Activated T-helper 1 cell treated with anti-CD3 and anti-CD28 coated beads, Interleukin-12 subunit alpha, Interleukin-12 subunit beta, Interleukin-2, Interleukin-4 antibody, amounts not matched to agents 30 ng/mL and 10 ng/mL and 1 ng/mL, durations not matched to agents 14 hours and 24 hours and 36 hours (primary cell): ENCODE measurements at places on chromosomes 1 and 21. TPM values are rescaled to one million over a fixed set of nuclear protein-coding genes. Genes with fewer than 3 reads are reported as not detected.

DNA sequence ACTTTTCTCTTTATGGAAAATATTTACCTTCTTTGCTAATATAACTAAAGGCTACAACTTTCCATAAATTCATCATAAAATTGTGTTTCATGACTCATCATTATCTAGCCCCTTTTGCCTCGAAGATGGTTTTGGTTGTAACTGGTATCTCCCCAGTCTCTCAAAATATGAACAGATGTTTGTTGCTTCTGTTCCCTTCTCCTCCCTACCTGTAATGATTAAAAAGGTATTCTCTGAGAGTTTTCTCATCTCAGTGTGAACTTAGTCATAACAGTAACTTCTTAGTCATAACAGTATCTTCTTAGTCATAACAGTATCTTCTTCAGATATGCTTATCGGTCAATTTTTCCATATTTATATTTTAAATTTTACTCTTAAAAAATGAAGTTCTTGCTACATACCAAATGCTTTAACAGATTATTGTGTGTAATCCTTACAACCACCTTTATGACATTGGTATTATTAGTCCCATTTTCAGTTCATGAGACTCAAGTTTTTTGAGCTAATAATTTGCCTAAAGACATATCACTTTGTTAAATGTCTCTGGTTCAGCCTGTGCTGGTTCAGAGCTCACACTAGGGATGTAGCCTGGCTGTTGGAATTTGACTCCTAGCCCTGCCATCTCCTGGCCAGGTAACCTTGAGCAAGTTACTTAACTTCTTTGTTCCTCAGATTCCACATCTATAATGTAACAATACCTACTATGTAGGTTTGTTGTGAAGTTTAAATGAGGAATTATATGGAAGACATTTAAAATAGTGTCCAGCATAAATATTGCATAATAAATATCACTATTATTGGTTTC lies 32.6 kb downstream of the ATP1B1 start:
- H3K36me3 ChIP-seq, result peaks cover 6% of the 10 kb centered on the region
- H3K4me1 ChIP-seq, result peaks cover 20% of the 10 kb centered on the region
- H3K27ac ChIP-seq, result peak overlapping the region; percentile 80
- H3K4me3 ChIP-seq, result no peak overlapping the region
- no peak for DNase-seq

- no peaks in the 10 kb centered on the region for H3K27me3 ChIP-seq
- no peak within 1 kb of the TSS for H3K4me3 ChIP-seq
- H3K36me3 ChIP-seq, result no peaks in the 10 kb centered on the region
- no peak for DNase-seq
- H3K27ac ChIP-seq, result no peak within 1 kb of the TSS
These were observed at the start of gene LYPD8 for GRCh38 chr1:248755517-248755916. Gene LYPD8, minus strand, starts transcription at chr1:248755759. Its CDS starts 4,678 bp downstream, at chr1:248751081.

- H3K4me1 ChIP-seq, result no peaks in the 10 kb centered on the region
- H3K36me3 ChIP-seq, result no peaks in the 10 kb centered on the region
- no peak overlapping the region for H3K4me3 ChIP-seq
- DNase-seq, result no peak
- H3K27me3 ChIP-seq, result no peaks in the 10 kb centered on the region
- H3K27ac ChIP-seq, result no peak overlapping the region
These were observed 1373.7 kb downstream of the BRINP3 start for GRCh38 chr1:189103956-189104355.

DNA sequence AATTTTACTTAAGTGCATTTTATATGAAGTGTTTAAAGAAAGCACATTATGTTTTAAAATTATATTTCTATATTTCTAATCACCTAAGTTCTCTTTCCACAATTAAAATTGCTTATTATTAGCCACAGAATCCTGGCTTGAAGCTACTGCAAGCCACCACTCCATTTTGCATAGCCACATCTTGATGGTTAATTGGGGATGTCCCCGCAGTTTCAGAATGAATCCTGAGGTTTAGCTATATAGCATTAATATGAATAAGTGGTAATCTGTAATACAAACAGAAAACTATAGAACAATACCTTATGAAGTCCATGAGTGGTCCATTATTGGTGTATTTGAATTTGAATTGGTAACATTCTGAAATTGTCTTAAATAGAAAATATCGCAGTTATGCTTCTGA lies 11.6 kb upstream of the GOLPH3L start:
- no peak overlapping the region for H3K27ac ChIP-seq
- no peak overlapping the region for H3K4me3 ChIP-seq
- DNase-seq, result no peak
- H3K27me3 ChIP-seq, result peaks cover 21% of the 10 kb centered on the region
- H3K4me1 ChIP-seq, result peaks cover 5% of the 10 kb centered on the region

- peak; percentile 8 for DNase-seq
- peaks cover 19% of the 10 kb centered on the region for H3K36me3 ChIP-seq
- no peaks in the 10 kb centered on the region for H3K27me3 ChIP-seq
- peak overlapping the region; percentile 95 for H3K27ac ChIP-seq
- peaks cover 52% of the 10 kb centered on the region for H3K4me1 ChIP-seq
These were observed 744 bp upstream of the WDR26 start for GRCh38 chr1:224435318-224435763.

GRCh38 chr1:164803366-164803765 lies 244.4 kb downstream of the PBX1 start:
- no peaks in the 10 kb centered on the region for H3K4me1 ChIP-seq
- no peaks in the 10 kb centered on the region for H3K36me3 ChIP-seq
- H3K27me3 ChIP-seq, result no peaks in the 10 kb centered on the region
- no peak for DNase-seq
- H3K27ac ChIP-seq, result no peak overlapping the region

ZNF683 gene
- total RNA-seq, result not detected in 2 replicates
